ENCODE measurements at places on chromosomes 12 and 14.

- no peak for DNase-seq
Measured at GRCh38 chr12:88638966-88639760, 58.9 kb upstream of the KITLG start.

- no peak for DNase-seq
Measured at GRCh38 chr12:83276904-83277303, 590.2 kb downstream of the TMTC2 start.

DNA sequence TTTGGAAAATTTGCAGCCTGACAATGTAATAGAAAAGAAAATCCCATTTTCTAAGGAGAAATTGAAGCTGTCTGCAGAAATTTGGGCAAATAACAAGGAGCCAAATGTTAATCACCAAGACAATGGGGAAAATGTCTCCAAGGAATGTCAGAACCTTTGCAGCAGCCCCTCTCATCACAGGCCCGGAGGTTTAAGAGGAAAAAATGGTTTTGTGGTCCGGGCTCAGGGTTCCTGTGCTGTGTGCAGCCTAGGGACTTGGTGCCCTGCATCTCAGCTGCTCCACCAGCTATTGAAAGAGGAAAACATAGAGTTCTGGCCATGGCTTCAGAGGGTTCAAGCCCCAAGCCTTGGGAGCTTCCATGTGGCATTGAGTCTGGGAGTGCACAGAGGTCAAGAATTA is 298.9 kb downstream of the ATXN7L3B start:
- no peak for DNase-seq

DNA sequence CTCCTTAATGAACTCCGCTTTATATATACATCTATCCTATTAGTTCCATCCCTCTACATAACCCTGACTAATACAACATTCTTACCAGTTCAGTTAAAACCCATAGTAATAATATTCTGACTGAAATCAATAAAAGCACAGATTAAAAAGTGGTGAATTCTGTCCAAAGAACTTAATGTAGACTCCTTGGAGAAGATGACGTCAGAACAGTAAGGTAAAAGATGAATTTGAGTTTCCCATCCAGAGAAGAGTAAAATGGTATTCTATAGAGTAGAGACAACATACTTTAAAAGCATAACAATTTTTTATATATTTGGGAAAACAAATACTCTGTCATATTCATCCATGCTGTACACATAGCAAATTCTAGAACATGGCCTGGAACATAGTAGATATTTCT is 418.0 kb upstream of the SYT1 start:
- DNase-seq, result no peak

DNA sequence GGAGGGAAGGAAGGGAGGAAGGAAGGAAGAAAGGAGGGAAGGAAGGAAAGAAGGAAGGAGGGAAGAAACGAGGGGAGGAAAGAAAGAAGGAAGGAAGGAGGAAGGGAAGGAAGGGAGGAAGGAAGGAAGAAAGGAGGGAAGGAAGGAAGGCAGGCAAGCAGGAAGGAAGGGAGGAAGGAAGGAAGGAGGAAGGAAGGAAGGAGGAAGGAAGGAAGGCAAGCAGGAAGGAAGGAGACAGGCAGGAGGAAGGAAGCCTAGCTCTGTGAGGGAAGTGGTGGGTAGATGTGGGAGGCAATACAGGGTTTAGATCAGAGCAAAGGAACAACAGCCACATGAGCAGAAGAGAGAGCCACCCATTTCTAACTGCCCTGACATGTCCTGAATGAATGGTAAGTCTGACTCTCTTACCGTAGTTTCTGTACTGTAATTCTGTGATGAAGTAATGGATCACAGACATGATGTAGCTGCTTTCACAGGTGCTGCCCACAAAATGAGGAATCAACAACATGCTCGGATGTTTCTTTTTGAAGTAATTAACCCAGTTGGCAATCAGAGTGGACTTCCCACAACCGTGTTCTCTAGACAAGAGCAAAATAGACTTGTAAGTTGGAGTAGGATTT is 24.4 kb upstream of the HSP90B1 start:
- no peak for DNase-seq

- no peak for DNase-seq
Measured at GRCh38 chr12:113207613-113208040, 13.6 kb upstream of the TPCN1 start.

DNA sequence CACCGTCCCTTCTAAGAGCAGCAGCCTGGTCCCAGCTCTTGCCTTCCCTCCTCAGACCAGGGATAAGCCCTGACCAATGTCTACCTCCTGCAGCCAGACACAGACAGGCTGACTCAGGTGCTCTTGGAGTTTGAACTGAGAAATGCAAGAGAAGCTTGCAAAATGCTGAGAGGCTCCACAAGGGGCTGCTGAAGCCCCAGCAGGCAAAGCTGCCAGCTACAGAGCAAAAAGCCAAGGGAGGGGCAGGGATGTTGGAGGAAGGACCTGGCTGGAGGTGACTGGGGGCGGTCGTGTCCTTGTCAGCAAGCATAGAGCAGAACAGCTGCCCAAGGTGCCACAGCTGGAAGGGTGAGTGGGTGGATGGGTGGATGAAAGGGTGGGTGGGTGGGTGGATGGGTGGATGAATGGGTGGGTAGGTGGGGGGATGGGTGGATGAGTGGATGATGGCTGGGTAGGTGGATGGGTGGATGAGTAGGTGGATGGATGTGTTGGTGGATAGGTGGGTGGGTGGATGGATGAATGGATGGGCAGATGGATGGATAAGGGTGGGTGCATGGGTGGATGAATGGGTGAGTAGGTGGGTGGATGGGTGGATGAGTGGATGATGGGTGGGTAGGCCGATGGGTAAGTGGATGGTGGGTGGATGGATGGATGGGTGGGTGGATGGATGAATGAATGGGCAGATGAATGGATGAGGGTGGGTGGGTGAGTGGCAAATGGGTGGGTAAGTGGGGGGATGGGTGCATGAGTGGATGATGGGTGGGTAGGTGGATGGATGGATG is 4.0 kb upstream of the INF2 start:
- no peak for DNase-seq

Measured in activated T-cell treated with anti-CD3 and anti-CD28 coated beads for 4 hours (primary cell).